ENCODE measurements at places on chromosomes 5 and 9.

DNA sequence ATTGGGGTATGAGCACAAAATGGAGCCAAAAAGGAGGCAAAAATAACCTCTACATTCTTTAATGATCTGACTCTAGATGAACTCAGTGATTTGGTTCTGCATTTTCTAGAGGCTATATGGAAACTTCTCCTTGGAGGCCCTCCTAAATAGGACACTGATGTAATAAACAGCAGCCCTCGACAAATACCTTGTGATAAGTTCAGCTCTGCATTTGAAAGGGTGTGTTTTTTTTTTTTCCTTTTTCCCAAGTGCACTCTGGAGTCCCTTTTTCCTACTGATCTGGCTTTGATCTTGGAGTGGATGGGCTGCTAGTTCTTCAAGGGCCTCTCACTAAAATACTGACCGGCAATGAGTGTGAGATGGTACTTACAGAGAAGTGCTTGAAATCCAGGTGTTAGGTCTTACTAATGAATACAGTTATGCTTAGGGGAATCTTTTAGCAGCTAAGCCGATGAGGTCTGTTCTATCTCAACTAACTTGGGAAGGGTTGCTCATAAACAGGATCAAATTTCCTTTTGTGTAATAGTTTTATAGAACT lies 161.7 kb downstream of the MAST4 start:
- no peak for DNase-seq

- DNase-seq, result peak; percentile 50
Observed at GRCh38 chr9:135990468-135991429, 29.6 kb upstream of the UBAC1 start.

GRCh38 chr9:101027236-101027635 lies 1.3 kb upstream of the PLPPR1 start:
- DNase-seq, result no peak

GRCh38 chr5:115461093-115461492 lies 83.5 kb downstream of the FEM1C start:
- DNase-seq, result peak; percentile 26

DNA sequence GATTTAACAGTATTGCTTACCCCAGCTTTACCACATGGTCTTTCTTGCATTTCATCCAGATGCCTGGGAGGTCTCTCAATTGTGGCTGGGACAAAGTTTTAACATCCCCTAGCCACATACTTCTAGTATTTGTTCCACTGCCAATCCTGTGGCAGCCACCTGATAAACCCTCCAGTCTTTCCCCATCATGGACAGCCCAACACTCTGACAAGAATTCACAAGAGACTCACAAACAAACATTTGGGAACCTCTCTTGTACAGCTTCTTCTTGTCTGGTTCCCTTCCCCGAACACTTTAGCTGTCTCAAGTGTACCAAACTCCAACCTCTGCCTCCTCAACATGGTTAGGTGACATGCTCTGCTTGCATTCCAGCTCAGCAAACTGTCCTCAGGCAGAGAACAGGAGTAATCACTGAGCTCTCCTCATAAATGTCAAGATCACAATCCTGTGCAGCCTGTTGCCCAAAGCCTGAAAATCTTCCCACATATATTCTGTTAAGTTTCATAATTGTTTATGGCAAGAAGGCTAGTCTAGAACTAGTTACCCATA lies 59.7 kb downstream of the STRBP start:
- DNase-seq, result no peak

- DNase-seq, result no peak
Observed at GRCh38 chr5:155746367-155747038, 580.5 kb upstream of the SGCD start.

GRCh38 chr9:20200581-20200980 lies 411.7 kb upstream of the SLC24A2 start:
- DNase-seq, result no peak

DNA sequence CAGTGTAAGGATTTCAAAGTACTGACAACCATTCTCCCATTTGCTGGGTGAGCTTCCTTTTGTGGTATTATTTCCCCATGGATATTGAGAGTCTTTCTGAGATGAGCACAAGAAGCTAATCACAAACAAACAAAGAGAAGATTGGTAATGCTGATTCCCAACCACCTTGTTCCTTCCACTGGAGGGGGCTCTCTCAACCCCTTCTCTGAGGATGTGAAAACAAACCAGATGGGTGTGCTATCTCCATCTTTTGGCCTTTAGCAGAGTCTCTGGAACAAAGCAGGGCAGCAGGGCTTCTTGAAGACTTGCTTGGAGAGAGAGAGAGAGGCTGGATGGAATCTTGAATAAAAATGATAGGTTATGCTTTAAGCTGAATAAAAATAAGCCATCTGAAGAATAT lies 576.7 kb upstream of the ZNF462 start:
- DNase-seq, result peak; percentile 85

DNA sequence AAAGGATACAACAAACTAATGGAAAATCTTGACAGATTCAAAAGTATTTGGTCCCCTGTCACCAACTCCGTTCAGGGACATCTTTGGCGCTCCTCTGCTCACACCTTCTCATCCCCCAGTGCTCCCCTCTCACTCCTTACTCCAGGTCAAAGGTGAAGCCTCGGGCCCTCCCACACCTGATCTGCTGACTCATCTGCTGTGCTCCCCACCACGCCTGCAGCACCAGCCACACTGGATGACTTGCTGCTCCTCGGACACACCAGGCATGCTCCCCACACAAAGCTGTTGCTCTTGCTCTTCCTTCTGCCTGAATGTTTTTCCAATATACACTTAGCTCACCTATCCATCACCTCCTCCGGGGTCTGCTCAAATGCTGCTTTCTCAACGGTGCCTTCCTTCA lies 123.4 kb downstream of the ESM1 start:
- no peak for DNase-seq

DNA sequence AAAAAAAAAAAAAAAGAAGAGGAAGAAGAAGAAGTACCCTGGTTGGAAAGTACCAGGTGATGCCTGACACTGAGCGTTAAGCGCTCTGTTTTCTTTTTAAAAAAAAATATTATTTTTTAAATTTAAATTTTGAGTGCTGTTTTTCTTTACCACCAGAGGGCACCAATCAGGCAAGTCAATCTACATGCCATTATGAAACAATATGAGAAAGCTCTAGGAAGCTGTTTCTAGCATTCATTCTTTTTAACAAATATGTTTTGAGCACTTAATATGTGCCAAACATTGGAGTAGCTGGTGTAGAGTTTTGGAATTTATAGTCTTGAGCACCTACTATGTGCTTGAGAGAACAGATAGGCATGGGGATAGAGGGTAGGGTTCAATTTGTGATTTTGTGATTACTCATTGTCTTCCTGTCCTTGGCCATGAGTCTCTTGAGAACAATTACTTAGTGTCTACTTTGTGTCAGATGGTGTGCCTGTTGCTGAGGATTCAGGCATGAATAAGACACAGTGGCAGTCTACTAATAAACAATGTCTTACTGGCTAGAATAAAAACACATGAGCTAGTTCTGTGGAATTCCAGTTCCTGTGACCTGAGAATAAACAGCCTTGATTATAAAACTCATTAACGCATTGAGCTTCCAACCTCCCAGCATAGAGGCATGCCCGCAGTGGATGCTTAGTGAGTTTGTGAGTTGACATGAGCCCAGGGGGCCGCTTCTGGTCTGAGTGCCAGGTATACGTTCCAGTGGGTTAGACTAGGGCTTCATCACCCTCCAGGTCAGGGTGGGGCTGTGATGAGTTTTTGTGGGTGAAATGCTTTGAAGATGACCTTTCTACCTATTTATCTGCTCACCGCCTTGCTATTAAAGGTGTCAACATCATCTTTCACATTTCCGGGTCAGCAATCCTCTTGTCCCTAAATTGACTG lies 3.0 kb upstream of the UBE2R2 start:
- peak; percentile 64 for DNase-seq

DNA sequence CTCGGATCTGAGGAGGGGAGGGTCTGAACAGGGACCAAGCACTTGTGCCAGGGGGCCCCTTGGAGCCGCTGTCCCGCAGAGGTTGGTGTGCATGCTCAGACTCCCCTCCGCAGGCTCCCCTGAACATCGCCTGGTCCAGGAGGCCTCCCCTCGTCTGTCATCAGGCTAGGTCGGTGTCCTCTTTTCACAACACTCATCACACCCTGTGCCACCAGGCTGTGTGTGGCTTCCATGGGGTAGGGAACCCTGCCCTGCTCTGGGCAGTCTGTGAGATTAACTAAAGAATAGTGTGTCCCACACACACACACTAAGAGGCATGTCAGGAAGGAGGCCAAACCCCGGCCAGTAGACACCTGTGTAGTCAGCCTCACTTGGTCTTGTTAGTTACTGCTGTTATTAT lies 119.3 kb downstream of the C5orf15 start:
- DNase-seq, result no peak

GRCh38 chr5:175896301-175897040 lies 25.1 kb downstream of the CPLX2 start:
- no peak for DNase-seq

DNA sequence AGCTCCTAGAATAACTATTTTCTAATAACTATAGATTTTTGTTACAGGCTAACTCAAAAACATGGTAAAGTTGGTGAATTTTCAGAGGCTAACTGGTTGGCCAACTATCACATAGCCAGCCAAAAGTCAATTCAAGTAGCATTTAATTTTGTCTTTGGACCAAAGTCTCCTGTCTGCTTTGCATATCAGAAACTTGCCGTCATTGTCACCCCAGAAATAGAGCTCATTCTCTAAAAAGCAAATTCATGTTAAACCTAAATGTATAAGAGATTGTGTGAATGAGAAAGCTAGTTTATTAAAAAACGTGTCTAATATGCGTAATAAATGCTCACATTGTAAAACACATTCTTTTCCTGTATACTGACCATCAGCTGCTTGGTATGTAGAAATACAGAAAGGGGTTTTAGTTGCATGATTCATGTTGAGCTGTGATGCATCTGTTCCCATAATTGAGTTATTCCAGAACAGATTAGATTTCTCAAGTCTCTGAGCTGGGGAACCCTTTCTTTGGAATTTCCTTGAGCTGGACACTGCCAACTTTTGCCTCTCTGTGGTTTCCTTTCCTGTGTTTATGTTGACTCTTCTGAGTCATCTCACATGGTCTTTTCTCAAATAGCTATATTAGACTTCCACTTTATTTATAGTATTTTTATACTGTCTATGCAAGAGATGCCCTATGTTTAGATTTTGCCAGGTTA lies 7.3 kb downstream of the SRFBP1 start:
- DNase-seq, result peak; percentile 95

DNA sequence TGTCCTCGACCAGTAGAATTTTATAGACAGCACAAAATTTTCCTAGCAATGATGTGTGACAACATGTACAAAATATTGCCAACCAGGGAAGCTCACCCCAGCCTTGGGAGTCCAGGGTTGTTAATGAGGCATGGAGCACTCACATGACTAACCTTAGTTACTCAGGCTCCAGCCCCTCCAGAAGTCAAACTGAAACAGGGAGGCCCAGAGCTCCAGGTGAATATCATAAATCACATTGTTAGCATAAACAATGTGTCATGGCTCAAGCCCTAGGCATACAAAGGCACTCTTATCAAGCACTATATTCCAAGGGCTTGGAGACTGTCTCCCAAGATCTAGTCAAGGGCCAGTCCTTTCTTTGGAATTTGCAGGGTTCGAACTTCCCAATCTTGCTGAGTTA lies 44.4 kb downstream of the TNFAIP8 start:
- DNase-seq, result peak; percentile 27

Data from RPMI7951 (cell line).